Heart right ventricle (tissue), 16 donors: ENCODE measurements at places on chromosomes 16 and 17.
A peak's percentile ranks its signal among the peaks of the same experiment; 100 is the strongest.

- DNase-seq = no peak
Measured at GRCh38 chr17:33263396-33263795, 29.7 kb downstream of the ASIC2 start.

GRCh38 chr17:733743-734142 lies 1.3 kb downstream of the TLCD3A start:
- no peak for DNase-seq

DNA sequence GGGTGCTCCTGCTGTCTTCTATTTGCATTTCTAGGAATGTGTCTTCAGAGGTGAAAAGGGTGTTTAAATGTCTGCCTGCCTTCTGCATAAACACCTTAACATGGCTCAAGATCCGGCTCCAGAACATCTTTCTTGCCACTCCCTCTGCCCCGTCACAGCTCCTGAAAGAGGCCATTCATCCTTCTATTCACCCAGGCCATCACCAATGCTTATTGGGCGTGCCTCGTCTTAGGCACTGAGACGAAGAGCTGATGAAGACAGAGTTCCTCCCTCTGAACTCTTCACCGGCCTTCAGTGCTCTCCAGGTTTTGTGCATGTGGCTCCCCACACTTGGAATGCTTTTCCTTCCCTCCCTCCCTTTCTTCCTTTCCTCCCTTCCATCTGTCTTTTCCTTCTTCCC lies 386.7 kb downstream of the UTP18 start:
- DNase-seq = no peak

DNA sequence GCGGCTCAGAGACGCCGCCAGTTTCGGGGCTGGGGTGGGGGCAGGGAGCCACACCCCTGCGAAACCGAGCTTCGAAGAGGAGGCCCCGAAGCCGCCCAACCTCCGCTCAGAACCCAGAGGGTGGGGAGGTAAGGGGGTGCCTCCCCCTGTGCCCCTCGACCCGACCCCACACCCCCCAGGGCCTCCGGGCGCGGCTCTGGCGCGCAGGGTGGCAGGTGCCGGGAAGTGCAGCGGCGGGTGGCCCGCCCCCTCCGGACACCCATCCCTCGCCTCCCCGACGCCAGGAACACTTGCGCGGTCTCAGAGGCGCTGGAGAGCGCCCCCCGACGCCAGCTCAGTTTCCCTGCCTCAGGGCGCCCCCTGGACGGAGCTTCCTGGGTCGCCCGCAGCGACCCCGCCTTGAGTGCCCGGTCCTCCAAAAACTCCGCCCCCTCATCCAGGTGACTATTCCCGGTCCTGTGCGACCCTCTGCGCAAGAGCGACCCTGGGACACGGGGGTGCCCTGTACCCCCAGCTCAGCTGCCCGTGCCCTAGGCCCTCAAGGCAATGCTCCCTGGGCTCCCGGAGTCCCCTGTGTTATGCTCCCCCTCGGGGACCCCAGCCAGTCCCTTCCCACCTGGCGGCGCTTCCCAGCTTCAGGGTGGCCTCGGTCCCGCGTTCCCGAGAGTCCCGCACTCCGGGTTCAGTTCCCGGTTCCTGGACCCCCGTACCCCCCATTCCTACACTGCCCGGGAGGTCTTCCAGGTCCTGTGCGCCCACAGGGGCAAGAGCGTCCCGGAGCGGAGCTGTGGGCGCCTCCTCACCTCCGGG lies 562 bp downstream of the PPL start:
- no peak for DNase-seq

DNA sequence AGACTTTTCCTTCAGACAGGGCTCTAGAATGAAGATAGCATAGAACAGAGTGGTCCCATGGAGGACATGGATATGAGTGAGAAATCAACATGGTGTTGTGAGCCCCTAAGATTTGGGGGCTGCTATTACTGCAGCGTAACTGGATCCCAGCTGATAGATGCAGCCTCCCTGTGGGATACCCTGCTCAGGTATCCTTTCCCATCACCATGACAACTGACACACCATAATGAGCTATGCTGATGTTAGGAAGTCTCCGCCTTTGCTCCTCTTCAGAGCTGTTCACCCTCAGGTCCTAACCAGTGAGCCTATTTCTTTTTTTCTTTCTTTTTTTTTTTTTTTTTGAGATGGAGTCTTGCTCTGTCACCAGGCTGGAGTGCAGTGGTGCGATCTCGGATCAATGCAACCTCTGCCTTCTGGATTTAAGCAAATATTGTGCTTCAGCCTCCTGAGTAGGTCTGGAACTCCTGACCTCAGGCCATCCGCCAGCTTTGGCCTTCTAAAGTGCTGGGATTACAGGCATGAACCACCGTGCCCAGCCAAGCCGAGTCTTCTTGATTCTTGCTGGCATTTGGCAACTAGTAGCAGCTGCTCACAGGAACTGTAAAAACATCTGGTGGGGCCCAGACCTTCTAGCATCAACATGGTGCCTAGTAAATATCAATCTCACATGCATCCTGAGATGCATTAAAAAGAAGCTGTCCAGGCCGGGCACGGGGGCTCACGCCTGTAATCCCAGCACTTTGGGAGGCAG lies 17.1 kb downstream of the STX4 start:
- DNase-seq = no peak

DNA sequence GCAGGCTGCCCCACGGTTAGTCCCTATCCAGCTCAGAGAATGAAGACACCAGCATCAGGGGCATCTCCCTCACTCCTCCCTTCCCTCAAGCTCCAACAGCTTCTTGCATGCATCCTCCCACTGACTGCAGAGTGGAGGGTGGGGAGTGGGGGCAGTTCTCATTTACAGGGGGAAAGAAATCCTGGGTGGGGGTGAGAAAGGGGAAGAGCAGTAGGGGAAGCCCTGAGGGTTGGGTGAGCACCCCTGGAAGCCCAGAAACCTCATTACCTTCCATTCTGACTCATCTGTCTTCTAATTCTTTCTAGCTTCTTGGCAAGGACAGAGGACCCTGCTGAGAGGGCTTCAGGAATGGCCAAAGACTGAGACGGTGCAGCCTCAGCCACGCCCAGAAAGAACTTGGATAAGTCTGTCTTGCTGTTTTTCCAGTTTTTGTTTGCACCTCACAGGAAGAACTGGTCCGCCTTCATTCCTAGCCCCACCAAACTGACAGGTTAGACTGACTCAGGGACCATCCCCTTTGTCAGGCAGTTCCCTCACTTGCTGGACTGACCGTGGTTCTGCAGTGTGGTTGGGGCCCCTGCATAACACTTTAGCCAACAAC lies 52.5 kb upstream of the WSB1 start:
- no peak for DNase-seq

GRCh38 chr17:69717214-69717613 lies 302.7 kb downstream of the MAP2K6 start:
- no peak for DNase-seq

GRCh38 chr16:22206842-22207714 lies 1.0 kb downstream of the EEF2K start:
- peak; percentile 89 for DNase-seq

GRCh38 chr17:15095935-15096334 lies 169.2 kb downstream of the PMP22 start:
- DNase-seq = no peak

DNA sequence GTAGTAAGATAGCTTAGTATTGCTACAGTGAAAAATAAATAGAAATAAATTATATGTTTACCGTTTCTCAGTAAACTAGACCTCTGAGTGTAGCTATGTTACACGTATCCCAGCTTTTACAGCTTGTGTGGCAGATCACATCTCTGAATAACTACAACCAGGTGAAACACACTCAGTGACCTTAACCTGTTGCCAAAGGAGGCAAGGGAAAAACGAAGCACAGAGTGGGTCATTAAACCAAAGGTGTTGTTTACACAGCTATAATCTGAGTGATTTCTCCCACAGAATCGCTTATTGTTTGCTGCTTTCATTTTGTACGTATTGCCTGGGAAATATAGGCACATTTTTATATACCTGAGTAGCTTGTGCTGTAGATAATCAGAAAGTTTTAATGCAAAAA lies 688.2 kb upstream of the KIF2B start:
- DNase-seq = no peak

- DNase-seq = no peak
Measured at GRCh38 chr17:41394254-41394996, 3.0 kb downstream of the KRT31 start.

DNA sequence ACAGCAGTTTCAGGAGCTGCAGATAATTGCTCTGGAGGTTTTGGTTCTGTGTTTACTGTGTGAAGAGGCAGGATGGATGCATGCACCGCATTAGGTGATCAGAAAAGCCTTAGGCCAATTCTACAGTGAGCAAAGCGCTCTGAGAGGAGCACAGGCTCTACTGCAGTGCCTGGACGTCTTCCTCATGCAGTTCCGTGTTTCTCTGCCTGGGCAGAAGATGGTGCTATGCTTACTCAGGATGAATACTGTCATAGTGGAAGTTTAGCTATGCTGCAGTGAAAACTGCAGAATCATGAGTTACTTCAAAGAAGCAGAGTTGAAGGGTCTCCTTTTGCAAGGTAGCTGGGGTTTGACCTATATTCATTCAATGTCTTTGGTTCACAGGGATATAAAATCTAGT lies 1012.4 kb downstream of the KCNJ18 start:
- no peak for DNase-seq

DNA sequence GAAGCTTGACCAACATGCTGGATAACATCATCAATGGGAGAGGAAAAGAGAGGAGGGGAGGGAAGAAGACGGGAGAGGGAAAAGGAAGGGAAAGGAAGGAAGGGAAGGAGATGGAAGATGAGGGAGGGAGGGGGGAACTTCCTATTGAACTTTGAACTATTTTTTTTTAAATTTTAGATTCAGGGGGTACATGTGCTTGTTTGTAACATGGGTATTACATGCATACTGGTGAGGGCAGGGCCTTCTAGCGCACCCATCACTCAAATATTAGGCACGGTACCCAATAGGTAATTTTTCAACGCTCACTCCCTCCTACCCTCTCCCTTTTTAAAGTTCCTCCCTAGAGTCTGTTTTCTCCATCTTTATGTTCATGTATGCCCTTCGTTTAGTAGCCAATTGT lies 383.2 kb upstream of the XYLT1 start:
- DNase-seq = no peak

GRCh38 chr17:78240012-78240655 lies 8.7 kb downstream of the TMEM235 start:
- DNase-seq = no peak
